ENCODE measurements at places on chromosomes 7 and 10.

DNA sequence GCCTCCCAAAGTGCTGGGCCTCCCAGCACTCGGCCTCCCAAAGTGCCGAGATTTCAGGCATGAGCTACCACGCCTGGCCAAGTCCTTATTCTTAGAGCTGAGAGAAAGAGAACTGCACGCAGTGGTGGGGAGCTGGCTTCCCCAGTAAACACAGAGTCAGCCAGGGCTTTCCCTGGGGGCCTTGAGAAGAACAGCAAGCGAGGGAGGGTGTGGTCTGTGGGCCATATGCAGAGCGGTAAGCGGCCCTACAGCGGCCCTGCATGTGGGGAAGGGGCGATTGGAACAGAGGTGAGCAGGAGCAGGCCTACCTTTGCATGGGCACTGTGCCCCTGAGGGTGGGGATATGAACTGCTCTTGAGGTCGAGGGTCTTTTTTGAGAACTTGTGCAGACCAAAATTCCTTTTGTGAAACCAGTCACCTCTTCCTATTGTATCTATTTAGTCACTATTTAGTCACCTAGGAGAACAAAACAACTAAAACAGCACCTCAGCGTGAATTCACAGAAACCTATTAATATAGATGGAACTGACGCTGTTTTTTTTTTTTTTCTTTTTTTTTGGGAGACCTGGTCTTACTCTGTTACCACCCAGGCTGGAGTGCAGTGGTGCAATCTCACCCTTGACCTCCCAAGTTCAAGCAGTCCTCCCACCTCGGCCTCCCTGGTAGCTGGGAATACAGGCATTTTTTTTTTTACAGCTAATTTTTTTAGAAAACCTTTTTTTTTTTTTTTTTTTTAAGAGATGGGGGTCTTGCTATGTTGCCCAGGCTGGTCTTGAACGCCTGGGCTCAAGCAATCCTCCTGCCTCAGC lies 36.9 kb upstream of the SH2D4B start:
- DNase-seq: peak; percentile 87

DNA sequence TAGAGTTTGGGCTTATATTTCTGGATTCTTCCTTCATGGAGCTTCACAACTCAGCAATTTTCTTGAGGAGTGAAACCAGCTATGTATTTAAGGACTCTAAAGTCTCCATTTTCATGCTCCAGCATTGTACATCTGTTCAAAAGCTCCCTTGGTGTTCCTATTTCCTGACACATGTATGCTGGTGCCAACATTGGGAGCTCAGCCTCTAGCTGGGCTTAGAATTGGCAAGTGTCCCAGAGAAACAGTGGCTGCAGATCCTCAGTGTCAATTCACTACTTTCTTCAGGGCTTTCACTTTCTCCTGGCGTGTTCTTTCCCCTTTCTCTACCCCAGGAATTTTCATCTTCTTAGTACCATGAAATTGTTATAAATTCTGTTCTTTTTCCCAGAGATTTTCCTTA lies 103.1 kb downstream of the ZNF467 start:
- no peak for DNase-seq

DNA sequence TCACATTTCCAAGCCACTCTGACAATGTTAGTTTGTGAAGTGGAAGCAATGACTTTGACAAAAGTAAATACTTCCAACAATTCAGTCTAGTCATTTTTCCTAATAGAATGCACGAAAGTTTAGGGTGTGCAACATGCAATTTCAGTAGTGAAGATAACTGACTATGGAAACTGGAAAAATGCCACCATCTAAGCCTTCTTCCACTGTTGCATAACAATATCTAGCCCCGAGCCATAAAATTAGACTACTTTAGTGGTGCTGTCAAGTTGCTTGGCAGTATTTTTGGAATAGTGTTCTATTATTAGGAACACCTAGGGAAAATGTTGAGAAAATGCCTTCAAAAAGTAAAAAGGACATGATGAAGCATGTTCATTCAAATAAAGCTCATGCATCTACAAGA lies 17.9 kb downstream of the SEMA3A start:
- DNase-seq: peak; percentile 68

DNA sequence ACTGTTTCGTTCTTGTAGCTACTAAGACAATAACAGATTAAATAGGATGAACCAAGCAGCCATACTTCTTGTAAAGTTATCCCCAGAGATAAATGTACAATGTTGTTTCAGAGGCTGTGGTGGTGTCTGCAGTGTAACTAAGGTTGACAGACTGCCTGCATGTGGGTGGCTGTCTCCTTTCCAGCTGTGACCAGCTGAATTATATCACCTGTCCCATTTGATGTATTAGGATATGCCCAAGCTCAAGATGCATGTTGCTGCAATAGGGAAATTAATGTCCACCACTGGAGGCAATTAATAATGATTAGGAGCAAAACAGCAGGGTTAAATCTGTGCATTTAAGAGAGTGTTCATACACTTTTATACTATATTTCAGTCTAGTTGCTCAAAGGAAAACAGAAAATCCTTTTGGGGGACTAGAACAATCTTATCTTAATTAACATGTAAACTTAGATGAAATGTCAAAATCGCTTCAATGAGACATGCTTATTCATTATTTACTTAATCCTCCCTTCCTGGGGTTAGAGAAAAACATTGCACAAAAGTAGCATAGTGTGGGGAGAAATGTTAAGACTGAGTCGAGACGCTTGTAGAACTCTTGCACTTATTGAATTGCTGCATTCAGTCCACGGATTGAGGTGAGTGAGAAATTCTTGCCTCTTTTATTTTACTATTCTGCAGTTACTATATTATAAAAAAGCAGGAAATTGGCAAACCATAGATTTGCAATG lies 269.0 kb downstream of the SNX10 start:
- DNase-seq: no peak

DNA sequence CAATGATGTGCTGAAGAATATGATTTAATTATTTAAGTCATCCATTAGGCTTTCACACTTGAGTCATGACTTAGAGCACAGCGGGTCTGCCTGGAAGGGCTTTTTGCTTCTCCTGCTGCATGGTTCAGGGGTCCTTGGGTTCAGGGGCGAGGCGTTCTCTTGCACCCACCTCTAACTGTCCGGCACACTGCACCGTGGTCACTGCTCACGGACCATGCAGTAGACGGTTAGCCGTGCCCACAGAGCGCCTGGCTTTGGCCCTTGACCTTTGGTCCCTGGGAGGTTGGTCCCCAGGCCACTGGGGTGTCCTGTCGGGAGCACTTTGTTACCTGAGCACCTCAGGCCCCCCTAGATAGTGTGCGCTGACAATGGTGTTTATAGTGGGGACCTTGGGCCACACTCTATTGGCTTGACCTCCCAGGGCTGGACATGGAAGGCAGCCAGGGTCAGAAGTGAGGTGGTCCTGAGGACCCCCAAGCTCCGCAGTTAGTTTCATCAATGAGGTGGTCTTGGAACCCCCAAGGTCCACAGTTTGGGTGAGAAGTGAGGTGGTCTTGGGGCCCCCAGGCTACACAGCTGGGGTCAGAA lies 110.6 kb downstream of the ACTR3B start:
- no peak for DNase-seq

GRCh38 chr10:132528064-132528691 lies 9.4 kb upstream of the INPP5A start:
- no peak for DNase-seq

DNA sequence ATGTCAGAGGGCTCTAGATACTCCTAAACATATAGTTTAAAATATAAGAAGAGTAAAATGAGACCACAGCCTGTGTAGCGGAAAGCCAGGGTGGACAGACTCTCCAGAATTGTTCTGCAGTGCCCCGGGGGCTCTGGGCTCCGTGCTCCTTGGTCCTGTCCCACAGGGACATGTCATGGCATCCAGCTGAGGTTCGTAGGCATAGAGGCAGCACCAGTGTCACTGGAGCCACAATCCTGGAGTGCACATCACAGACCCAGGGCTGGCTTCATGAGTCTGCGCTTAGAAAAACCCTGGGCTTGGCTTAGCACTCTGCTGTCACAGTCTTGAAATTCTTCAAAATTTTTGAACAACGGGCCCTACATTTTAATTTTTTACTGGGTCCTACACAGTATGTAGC lies 280.4 kb upstream of the ZNF32 start:
- no peak for DNase-seq

DNA sequence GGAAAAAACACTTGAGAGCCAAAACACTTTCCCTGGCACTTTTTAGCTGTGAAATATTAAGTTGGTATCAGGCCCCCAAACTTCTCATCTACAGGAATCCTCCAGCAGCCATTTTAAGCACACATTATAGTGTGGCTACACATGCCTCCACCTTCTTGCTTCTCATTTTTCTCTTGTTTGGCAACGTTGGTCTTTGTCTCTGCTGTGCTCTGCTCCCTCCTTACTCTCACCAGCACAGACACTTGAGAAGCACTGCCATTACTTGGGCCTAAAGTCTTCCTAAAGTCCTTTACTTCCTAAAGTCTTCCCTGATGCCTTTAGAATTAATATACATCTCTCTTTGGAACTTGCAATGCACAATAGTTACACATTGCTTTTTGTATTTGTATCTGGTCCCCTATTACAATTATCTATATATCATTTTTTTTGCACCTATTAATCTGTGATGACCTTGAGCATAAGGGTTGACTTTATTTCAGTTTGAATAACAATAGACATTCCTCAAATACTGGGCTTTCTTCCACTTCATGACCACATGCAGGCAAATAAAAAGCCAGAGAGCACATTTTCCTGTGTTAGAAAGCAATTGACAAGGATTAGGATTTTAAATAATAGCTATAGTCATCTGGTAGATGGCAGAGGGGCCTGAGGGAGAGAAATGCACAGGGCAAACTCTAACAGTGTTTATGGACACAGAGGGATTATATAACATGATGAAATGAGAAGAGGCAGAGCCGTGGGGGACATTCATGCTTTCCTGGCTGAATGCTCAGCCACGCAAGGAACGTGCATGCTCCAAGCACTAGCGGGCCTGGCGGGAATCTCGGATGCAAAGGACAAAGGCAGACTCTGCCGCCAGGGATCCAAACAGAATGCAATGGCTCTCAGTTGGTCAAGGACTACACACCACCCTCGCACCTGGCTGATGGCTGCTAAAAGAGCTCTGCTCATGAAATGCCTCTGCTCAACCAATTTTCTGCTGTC lies 99.3 kb downstream of the CDC14C start:
- no peak for DNase-seq

DNA sequence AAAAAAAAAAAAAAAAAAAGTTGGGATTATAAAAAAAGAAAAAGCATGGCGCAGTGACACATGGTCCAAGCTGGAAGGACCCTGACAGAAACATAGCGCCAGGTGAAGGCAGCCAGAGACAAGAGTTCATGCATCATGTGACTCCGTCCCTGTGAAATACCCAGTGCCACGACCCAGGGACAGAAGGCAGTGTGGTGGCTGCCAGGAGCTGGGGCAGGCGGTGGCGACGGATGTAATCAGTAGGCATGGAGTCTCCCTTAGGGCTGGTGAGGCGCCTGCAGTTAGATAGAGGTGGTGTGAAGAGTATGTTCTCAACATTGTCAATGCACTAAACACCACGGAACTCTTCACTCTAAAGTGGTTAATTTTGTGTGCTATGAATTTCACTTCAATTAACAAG lies 43.9 kb downstream of the STK32C start:
- DNase-seq: no peak

GRCh38 chr7:98836811-98837629 lies 32.8 kb downstream of the TMEM130 start:
- peak; percentile 45 for DNase-seq

- DNase-seq: no peak
Measured at GRCh38 chr10:97005349-97005748, 173.3 kb downstream of the LCOR start.

- no peak for DNase-seq
Measured at GRCh38 chr10:102384053-102384452, 11.5 kb upstream of the NFKB2 start.

DNA sequence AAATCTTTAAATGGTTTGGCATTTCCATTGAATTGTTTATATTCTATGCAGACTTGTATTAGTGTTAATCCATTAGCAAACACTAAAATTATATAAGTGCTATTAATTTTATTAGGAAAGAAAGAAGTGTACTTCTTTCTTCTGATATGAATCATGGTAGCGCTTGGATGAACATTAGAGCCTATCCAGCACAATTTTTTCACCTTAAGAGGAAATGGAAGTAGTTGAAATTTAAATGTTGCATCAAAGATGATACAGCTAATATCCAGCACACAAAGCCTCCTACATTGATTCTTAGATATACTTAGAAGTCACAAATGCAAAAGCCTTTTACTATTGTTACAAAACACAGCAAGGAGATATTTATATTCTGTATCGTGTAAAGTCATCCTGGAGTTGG lies 174.5 kb downstream of the AHR start:
- DNase-seq: no peak

DNA sequence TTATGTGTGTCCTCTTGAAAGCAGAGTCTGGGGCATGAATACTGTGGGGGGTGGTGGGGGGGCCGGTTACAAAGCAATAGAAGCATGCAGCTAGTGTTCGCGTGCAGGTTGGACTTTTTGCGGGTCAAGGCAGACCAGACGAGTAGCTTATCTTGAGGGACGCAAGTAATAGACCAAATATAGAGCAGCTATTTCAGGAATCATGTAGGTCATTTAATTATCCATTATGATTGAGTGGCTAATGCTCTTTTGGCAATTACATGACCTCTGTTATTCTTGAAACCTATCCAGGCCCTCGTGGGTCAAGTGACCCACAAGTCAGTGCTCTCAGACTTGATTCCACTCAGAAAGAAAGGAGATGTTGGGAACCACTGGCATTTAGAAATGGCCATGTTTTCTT lies 93.0 kb downstream of the BTRC start:
- no peak for DNase-seq

GRCh38 chr7:116810267-116811116 lies 51.9 kb upstream of the CAPZA2 start:
- peak; percentile 27 for DNase-seq

DNA sequence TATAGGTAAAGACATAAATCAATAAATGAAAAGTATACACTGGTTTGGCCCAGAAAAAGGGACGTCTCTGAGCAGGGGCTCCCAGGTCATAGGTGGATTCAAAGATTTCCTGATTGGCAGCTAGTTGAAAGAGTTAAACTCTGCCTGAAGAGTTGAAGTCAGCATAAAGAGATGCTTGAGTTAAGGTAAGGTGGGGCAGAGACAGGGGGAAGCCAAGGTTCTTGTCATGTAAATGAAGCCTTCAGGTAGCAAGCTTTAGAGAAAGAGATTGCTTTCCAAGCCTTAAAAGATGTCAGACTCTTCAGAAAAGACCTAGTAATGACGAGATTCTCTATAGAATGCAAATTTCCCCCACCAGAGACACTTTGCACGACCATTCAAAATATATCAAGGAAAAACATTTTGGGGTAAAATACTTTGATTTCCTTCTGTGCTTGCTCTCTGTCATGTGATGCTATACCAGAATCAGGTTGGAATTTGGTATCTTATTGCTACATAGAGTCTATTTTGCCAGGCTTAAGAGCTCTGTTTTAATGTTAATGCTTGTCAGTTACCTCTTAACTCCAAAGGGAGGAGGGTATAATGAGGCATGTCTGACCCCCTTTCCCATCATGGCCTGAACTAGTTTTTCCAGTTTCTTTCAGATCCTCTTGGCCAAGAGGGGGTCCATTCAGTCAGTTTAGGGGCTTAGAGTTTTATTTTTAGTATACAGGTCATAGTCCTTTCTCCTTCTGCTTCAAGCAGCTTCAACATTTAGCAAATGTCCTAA lies 429.6 kb downstream of the ADRA2A start:
- DNase-seq: no peak

- DNase-seq: no peak
Measured at GRCh38 chr7:106552645-106553445, 108.1 kb downstream of the CCDC71L start.

All from epithelial cell of esophagus (primary cell).